ENCODE measurements at places on chromosomes 13 and 19.

DNA sequence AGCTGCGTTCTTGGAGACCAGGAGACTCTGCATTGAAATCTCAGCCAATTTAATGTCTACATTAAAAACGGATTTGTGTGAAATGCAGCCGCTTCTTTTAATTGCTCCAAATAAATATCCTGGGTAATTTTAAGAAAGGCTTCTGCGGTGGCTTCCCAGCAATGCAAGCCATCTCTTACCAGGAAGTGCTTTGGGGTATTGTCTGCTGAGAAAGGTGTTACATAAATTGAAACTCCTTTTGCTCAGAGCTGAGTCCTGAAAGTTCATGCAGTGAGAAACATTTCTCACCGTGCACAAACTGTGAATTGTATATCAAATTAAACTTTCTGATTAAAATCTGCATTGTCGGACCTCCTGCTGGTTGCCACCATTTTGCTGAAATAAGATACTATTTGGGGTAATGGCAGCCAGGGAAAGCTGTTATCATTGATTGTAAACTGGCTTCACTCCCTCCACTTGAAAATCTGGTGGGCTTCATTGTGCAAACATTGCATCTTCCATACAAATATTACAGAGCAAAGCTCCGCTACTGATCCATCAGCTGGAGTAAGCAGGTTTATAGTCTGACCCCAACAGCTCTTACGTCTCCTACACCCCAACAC lies 59.5 kb downstream of the ZIC5 start:
- DNase-seq, result no peak

- DNase-seq, result no peak
Measured at GRCh38 chr19:10764340-10764894, 46.5 kb downstream of the DNM2 start.

- no peak for DNase-seq
Measured at GRCh38 chr19:29576761-29577648, 29.1 kb upstream of the POP4 start.

- no peak for DNase-seq
Measured at GRCh38 chr13:38415233-38415632, 65.6 kb downstream of the UFM1 start.

DNA sequence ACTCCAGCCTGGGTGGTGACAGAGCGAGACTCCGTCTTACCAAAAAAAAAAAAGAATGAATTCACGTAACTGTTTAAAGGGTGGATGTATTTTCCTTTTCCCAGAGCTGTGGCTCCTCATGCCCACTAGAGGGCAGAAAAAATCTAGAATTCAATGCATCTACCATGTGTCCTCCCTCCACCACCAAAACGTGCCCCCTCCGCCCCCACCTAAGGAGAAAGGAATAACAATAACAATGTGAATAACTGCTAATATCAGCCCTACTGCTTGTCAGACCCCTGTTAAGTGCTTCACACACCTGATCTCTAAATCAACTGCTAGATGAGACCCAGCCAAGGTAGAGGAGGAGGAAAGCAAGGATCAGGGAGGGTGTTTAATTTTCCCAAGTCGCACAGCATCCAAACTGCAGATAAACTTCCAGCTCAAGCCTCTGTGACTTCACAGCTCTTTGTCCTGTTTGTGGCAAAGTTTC lies 20.2 kb upstream of the PNMA8B start:
- no peak for DNase-seq

DNA sequence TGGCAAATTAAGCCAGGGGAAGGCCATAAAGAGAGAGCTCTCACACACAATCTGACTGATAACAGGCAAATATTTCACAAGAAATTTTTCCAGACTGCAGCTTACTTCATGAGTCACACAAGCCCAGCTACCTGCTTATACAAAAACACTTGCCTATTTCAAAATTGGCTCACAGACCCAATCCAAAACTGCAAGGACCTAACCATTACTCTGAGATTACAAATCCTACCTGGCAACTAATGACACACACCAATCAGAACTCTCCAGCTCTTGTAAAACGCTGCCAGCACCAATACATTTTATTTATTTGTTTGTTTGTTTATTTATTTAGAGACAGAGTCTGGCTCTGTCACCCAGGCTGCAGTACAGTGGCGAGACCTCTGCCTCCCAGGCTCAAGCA lies 18.1 kb upstream of the ZFP82 start:
- DNase-seq, result no peak

GRCh38 chr13:51666374-51666773 lies 82.1 kb downstream of the WDFY2 start:
- DNase-seq, result no peak

- no peak for DNase-seq
Measured at GRCh38 chr19:46015687-46016425, 7.0 kb downstream of the PGLYRP1 start.

- DNase-seq, result peak; percentile 79
Measured at GRCh38 chr19:6530386-6531162, at the start of gene TNFSF9. Gene TNFSF9, plus strand, starts transcription at chr19:6531026. Its CDS starts 11 bp downstream, at chr19:6531037.

DNA sequence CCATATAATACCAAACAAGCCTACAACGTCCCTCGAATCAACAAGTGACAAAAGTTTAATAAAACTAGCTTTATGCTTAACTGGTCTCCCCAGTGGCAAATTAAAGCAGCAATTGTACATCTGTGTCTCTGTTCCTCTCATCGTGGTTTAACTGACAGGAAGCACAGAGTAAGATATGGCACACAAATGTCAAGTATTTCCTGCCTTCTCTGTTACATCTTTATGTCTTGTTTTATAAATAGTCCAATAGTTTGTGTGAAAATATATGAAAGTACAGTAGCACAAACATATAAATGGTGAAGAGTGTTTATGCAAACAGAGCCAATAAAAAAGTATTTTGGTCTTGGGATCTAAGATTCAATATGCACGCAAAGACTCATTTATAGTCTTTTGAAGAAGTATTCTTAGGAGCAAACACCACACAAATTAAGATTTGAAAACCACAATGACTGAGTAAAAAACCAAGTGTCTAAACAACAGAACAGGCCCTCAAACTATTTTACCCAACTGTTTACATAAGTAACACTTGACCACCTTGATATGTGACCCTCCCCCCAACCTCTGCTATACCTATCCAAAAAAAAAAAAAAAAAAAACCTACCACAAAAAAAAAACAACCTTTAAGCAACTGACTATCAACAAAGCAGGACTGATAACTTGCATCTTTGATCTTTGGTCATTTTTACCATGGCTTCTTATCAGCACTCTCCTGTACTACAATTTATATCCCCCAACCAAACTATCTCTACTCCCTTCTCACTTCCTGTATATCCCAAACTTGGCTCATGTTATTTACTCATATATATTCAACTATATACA lies 14.0 kb downstream of the ELF1 start:
- no peak for DNase-seq

- no peak for DNase-seq
Measured at GRCh38 chr19:3041761-3042620, 12.9 kb upstream of the TLE2 start.

DNA sequence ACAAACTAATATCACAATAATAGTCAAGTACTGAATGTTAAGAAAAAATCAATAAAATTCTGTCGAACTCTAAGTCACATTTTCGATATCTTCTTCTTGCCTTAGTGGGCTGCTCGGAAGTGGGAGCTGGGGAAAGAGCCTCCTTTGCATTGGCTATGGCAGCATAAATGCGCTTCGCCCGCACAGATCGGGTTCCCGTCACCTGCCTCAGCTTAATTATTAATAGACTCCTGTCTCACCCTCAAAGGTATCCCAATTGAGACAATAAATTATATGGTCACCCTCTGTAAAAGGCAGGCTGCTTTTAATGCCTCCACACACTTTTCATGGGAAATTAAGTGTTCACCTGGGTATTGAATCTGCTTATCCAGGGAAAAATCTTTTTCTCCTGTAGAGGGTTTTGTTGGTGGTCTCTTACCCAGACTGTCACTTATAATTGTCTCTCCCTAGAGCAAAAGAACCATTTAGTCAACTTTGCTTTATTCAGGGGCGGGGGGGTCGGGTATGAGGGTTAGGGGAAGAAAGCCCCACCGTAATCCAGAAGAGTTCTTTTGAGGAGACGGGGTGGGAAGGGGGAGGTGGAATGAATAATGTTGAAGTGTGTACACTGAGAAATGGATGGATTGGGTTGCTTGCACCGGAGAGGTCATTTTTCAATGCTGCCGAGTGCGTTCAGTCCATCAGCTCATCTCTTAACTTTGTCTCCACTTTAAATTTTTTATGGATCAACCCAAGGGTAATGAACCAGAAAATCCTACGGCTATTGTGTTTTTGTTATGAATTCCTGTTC lies 682.6 kb upstream of the SGCG start:
- no peak for DNase-seq

DNA sequence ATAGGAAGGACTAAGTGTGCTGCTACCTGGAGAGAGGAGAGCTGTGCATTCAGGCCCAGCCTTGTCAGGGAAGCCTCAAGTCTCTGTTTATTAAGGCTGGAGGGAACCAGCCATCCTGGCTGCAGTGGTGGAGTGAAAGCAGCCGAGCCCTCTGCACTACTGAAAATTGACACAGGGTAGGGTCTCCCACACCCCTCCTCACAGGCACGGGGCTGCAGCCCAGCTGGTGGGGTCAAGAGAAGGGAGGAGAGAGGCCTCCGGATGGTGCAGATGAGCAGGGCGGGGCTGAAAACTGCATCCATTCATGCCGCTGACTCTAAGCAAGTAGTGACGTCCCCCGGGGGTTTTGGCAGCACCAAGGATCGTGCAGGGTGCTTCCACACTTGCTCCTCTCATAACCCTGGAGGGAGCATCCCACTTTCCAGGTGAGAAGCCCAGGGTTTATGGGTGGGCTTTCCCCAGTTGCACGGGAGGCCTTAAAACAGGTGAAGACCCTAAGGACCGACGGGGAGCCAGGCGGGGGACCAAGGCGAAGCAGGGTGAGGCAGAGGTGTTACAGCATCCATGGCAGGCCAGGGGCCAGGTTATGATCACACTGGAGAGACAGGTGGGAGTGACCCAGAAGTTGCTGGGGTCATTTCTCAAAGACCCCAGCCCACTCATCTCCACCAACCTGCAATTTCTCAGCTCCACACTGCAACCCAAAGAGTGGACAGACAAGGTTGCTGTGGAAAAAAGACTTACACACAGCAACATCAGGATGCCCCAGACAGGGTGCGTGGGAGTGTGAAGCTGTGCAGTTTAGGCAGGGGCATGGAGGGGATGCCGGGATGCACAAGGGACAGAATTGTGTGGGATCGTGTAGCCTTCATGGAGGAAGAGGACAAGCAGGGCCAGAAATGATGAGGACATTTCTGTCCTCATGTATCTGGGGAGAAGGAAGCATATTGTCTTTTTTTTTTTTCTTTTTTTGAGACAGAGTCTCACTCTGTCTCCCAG lies 36.8 kb downstream of the VSTM2B start:
- DNase-seq, result no peak

DNA sequence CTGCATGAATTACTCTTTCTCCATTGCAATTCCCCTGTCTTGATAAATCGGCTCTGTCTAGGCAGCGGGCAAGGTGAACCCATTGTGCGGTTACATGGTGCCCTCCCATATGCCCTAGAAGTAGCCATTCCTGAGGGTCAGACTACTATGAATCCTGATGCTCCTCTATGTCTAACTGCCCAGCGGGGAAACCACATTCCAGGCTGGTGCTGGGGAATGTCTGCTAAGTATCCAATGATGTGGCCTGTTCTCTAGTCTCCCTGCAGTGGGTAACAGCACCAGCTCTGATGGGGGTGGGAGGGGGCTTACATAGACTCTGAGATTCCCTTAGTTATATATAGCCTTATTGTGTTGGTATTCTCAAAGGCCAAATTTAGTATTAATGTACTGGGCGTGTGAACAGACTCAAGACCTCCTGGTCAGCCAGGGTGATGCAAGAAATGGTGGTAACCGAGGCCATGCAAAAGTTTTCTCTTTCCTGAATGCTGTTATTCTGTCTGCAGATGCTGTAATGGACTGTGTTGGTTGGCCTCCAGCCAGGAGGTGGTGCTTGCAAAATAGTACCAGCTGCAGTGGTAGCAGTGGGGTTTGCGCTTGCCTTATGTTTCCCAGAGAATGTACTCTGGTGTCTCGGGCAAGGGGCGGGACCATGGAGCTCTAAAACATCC lies 564.8 kb upstream of the SLITRK1 start:
- no peak for DNase-seq

DNA sequence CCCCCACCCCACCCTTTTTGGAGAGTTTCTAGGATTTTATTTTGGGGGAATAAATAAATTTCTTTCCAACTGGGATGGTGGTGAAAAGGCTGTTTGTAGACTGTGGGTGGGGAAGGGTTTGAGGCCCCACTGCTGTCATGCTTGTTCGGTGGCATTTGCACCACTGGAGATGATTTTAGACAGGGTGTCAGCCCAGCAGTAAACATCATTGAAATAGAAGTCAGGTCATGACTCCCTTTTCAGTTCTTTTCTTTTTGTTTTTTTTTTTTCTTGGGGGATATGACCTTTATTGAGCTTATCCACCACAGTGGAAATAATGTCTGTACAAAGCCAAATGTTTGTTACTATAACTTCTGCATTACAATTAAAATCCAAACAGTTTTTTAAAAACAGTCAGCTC lies 14.1 kb downstream of the UBAC2 start:
- no peak for DNase-seq

GRCh38 chr19:18427080-18427742 lies 8.0 kb downstream of the SSBP4 start:
- no peak for DNase-seq

- DNase-seq, result no peak
Measured at GRCh38 chr13:43872181-43872580, 7.4 kb downstream of the CCDC122 start.

DNA sequence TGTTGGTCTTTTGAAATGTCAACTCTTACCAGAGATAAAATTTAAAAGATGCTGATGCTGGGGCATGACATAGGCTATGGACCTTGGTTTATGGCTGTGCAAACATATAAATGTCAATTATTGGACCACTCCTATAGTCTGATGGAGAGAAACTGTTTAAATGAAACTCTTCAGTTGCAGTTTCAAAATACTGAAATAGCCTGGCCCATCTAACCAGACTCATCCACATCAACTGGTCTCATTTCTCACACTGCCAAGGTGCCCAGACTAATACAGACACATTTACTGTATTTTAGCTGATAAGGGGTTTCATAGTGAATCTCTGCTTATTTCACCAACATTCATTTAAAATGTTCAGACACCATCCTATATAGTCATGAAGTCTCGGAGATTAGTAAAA lies 19.9 kb downstream of the SERPINE3 start:
- no peak for DNase-seq

GRCh38 chr19:7799640-7800355 lies 30.2 kb upstream of the EVI5L start:
- peak; percentile 61 for DNase-seq
